ENCODE measurements at places on chromosomes 16 and 17.

DNA sequence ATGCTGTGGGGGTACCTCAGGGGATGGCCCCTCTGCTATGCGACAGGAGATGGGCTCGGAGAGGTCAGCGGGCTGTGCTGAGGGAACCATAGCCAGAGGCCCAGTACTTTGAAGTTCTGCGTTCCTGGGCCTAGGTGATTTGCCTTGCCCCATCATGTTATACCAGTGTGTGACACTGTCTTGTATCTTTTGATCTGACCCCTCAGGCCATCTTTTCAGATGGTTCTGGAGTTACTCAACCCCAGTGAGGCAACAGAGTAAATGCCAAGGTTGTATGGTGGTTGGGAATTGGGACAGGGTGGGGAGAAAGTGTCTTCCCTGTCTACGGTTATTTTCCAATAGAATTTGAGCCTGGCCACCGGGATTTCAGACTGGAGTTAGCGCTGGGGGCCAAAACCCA is 8.5 kb downstream of the MSI2 start:
- no peak overlapping the region for H3K27ac ChIP-seq
- peaks cover 13% of the 10 kb centered on the region for H3K36me3 ChIP-seq
- H3K4me1 ChIP-seq: no peaks in the 10 kb centered on the region
- no peaks in the 10 kb centered on the region for H3K27me3 ChIP-seq
- no peak overlapping the region for H3K4me3 ChIP-seq

GRCh38 chr16:1377406-1378010 is 25.8 kb downstream of the GNPTG start:
- no peak overlapping the region for H3K4me3 ChIP-seq
- DNase-seq: no peak
- H3K27me3 ChIP-seq: no peaks in the 10 kb centered on the region
- no peak overlapping the region for H3K27ac ChIP-seq
- H3K4me1 ChIP-seq: no peaks in the 10 kb centered on the region

DNA sequence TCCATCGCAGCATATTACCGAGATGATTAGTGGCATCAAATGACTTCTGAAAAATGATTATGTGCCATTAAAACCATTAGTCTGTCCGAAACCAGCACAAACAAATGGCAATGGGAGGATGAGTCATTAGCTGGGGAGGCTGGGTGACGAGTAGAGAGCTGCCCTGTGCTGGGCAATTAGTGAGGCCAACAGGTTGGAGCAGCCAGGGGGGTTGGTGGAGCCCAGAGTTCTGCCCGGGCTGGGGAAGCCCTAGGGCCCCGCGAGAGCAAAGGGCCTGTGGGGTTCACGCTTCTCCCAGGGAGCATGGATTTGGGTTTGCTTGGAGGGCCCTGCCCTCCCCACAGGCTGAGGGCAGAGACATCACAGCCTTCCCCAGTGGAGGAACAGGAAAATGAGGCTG is 152.1 kb upstream of the RPL38 start:
- no peaks in the 10 kb centered on the region for H3K4me1 ChIP-seq
- no peaks in the 10 kb centered on the region for H3K27me3 ChIP-seq
- no peak overlapping the region for H3K4me3 ChIP-seq

DNA sequence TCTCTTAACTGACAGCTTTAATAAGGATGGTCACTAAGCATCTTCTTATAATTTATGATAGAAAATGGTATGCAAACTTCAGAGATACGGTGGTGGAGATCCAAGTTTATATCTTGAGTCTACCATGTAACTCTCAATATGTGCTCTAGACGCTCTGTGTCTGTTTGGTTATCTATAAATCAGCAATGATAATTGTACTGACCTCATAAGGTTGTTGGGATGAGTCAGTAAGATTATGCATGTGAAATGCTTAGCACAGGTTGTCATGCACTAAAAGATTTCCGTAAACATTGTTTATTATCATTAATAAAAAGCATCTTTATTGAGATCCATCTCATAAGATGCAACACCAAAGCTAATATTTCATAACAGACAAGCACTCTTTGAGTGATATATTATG is 1094.9 kb upstream of the EEF2KMT start:
- H3K4me3 ChIP-seq: no peak overlapping the region
- H3K36me3 ChIP-seq: no peaks in the 10 kb centered on the region
- no peaks in the 10 kb centered on the region for H3K27me3 ChIP-seq
- no peak for DNase-seq

DNA sequence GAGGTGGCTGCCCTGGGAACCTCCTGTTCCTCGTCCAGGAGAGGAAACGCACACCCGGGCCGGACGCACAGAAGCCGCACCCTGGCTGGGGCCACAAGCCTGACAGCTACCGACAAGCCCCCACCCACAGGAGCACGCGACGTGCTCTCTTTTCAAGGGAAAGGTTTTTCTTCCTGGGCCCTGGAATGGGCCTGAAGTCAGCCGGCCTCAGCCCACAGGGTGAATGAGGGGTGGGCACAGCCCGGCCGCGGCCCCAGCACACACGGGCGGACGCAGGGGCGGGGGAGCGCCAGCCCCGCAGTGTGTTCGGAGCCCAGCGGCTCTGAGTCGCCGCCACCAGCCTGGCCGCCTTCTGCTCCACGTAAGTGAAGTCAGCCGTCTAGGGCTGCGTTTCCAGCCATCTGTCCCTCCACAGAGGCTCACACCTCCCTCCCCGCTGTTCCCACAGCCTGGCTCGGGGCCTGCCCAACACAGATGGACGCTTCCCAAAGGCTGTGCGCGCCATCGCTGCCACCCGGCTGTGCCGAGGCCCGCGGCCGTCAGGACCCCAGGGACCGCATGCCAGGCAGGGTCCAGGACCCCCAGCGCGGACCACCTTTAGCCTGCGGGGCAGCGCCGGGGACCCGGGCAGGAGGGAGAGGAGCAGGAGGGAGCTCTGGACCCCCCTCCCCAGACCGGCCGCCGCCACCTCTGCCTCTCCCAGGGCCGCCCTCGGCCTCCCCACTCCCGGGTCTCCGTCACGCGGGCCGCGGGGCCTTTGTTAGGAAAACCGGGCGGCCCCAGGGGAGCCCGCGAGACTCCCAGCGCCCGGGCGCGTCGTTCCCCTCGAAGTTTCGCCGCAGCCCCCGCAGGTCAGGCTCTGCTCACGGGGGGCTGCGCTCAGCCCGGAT is 36.8 kb downstream of the CBFA2T3 start:
- H3K36me3 ChIP-seq: no peaks in the 10 kb centered on the region
- DNase-seq: peak; percentile 17
- peaks cover 22% of the 10 kb centered on the region for H3K27me3 ChIP-seq
- H3K27ac ChIP-seq: no peak overlapping the region
- peaks cover 3% of the 10 kb centered on the region for H3K4me1 ChIP-seq
- no peak overlapping the region for H3K4me3 ChIP-seq

- H3K4me3 ChIP-seq: no peak overlapping the region
- no peaks in the 10 kb centered on the region for H3K27me3 ChIP-seq
- no peak overlapping the region for H3K27ac ChIP-seq
- no peaks in the 10 kb centered on the region for H3K36me3 ChIP-seq
- H3K4me1 ChIP-seq: no peaks in the 10 kb centered on the region
Measured at GRCh38 chr17:823501-823902, 41.3 kb downstream of the MRM3 start.

- H3K27me3 ChIP-seq: no peaks in the 10 kb centered on the region
- no peak overlapping the region for H3K27ac ChIP-seq
- no peaks in the 10 kb centered on the region for H3K36me3 ChIP-seq
- no peaks in the 10 kb centered on the region for H3K4me1 ChIP-seq
- no peak overlapping the region for H3K4me3 ChIP-seq
Measured at GRCh38 chr17:48002266-48002915, 31.5 kb downstream of the CDK5RAP3 start.

GRCh38 chr16:54312502-54312991 is 26.0 kb upstream of the IRX3 start:
- H3K27me3 ChIP-seq: no peaks in the 10 kb centered on the region
- H3K4me1 ChIP-seq: no peaks in the 10 kb centered on the region
- no peak for DNase-seq
- H3K27ac ChIP-seq: no peak overlapping the region
- no peaks in the 10 kb centered on the region for H3K36me3 ChIP-seq
- no peak overlapping the region for H3K4me3 ChIP-seq

DNA sequence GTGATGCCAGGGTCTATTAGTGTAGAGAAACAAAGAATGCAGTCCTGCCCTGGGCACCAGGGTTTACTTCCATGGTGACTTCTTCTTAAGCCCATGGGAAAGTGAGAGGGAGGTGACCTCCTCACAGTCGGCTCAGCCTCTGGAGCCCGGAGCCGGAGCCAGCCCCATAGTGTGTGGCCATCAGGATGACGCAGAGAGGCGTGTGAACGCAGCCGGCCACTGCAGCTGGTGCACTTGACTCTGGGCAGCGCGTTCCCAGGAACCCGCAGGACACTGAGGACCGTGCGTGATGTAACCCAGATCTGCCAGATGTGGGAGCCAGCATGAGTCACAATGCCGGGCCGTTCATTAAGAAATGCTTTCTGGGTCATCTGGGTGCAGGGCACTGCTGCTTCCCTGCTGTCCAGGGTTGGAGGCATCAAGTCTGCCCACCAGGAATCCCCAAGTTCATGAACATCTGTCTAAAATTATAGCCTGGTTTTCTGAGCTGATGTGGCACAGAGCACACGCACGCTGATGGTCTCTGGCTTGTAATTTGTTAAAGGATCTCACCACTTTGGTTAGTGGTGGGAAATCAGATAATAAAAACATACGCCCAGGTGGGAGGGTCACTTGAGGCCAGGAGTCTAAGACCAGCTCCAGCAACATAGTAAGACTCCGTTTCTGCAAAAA is 114.1 kb downstream of the PITPNC1 start:
- no peak overlapping the region for H3K4me3 ChIP-seq
- H3K27me3 ChIP-seq: no peaks in the 10 kb centered on the region
- peaks cover 6% of the 10 kb centered on the region for H3K36me3 ChIP-seq
- H3K4me1 ChIP-seq: peaks cover 15% of the 10 kb centered on the region

DNA sequence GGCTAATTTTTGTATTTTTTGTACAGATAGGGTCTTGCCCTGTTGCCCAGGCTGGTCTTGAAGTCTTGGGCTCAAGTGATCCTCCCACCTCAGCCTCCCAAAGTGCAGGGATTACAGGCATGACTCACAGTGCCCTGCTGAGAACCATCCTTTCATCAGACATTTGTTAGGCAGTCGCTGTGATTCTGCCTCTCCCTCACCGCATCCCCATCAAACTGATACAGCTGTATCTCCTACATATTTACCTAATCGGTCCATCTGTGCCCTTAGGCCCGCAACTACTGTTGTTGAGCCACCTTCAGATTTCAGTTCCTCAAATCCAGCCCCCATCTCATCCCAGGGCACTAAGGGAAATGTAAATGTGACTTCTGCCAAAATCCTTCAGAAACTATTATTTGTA is 2.0 kb upstream of the SLC43A2 start:
- DNase-seq: no peak
- no peaks in the 10 kb centered on the region for H3K36me3 ChIP-seq
- H3K4me1 ChIP-seq: peaks cover 20% of the 10 kb centered on the region

DNA sequence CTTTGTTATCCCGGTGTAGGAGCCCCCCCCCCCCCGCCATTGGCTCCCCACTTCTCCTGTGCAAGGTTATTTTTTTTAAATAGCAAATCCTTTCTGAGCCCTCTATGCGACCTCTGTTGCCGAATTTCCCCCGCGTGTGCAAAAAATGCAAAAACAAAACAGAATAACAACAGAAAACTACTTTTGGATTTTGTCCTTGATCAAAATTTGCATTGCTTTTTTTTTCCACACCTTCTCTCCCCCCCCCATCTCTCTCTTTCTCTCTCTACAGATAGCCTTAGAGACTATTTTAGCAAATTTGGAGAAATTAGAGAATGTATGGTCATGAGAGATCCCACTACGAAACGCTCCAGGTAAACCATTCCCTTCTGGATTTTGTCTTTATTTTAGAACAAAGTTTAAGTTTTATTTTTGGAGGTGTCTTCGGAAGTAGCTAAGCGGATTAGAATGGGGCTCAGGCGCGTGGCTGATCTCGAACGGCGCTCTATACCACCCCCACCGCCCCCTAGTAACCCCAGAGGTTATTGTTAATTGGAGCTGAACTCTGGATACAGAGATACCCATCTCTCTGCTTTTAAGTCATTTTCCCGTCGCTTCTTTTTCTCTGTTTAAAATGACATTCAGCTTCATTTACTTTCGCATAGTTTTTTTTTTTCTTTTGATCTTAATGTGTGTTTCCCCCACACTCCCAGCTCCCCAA is 1.0 kb downstream of the MSI2 start:
- H3K4me1 ChIP-seq: peaks cover 13% of the 10 kb centered on the region
- peak overlapping the region; percentile 87 for H3K4me3 ChIP-seq
- DNase-seq: peak; percentile 31
- no peaks in the 10 kb centered on the region for H3K27me3 ChIP-seq
- H3K36me3 ChIP-seq: peaks cover 15% of the 10 kb centered on the region

GRCh38 chr16:80176114-80176513 is 364.7 kb upstream of the DYNLRB2 start:
- H3K4me3 ChIP-seq: no peak overlapping the region
- DNase-seq: no peak
- no peaks in the 10 kb centered on the region for H3K36me3 ChIP-seq
- no peaks in the 10 kb centered on the region for H3K27me3 ChIP-seq
- no peak overlapping the region for H3K27ac ChIP-seq

GRCh38 chr16:87956365-87957231 is 5.4 kb downstream of the BANP start:
- no peaks in the 10 kb centered on the region for H3K27me3 ChIP-seq
- H3K4me3 ChIP-seq: peak overlapping the region; percentile 50
- H3K27ac ChIP-seq: peak overlapping the region; percentile 77
- peaks cover 30% of the 10 kb centered on the region for H3K4me1 ChIP-seq

DNA sequence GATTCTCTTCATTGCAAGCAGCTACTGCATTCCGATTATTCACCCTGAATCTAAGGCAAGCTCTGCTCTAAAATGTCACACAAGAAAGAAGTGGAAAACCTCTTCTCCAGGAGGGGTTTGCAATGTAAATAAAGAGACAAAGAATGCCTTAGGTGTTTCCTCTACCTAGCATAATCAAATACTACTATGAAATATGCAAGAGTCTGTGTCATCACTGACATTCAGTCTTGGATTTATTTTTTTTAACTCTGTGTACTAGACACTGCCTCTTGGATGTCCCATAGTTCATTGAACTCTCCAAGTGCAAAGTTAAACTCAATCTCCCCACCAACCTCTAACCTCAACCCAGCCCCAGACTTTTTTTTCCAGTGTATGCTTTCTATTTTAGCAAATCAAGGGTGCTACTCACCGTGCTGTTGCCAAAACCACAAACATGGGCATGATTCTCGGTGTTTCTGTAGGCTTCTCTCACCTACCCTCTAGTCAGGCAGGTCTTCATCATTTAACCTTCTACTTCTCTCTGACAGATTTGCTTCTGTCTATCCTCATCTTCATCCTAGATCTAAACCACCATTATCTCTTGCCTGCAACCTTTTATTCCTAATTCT is 329.1 kb downstream of the CDH13 start:
- H3K27ac ChIP-seq: no peak overlapping the region
- no peaks in the 10 kb centered on the region for H3K36me3 ChIP-seq
- no peak overlapping the region for H3K4me3 ChIP-seq
- no peak for DNase-seq
- no peaks in the 10 kb centered on the region for H3K4me1 ChIP-seq

DNA sequence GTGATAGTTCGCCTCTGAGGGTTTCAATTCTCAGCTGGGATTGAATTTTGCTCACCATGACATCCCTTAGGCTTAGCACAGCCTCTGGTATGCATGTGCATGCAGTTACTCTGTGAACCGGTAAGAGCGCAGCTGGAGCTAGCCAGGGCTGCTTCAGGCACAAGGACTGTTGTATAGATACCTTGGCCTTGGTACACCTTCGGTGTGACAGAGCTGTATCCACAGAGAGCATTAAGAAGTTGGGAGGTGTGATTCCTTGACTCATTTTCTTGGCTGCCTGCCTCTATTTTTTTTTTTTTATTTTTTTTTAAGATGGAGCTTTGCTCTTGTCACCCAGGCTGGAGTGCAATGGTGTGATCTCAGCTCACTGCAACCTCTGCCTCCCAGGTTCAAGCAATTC is 2.2 kb upstream of the NUTF2 start:
- DNase-seq: no peak
- no peaks in the 10 kb centered on the region for H3K27me3 ChIP-seq
- H3K4me3 ChIP-seq: peak overlapping the region; percentile 100
- H3K27ac ChIP-seq: peak overlapping the region; percentile 99
